ENCODE measurements at places on chromosomes 5 and 9.

- no peak for DNase-seq
Measured at GRCh38 chr5:148816357-148816756, 10.1 kb upstream of the ADRB2 start.

- DNase-seq: peak; percentile 26
Measured at GRCh38 chr5:11656916-11657315, 247.3 kb downstream of the CTNND2 start.

DNA sequence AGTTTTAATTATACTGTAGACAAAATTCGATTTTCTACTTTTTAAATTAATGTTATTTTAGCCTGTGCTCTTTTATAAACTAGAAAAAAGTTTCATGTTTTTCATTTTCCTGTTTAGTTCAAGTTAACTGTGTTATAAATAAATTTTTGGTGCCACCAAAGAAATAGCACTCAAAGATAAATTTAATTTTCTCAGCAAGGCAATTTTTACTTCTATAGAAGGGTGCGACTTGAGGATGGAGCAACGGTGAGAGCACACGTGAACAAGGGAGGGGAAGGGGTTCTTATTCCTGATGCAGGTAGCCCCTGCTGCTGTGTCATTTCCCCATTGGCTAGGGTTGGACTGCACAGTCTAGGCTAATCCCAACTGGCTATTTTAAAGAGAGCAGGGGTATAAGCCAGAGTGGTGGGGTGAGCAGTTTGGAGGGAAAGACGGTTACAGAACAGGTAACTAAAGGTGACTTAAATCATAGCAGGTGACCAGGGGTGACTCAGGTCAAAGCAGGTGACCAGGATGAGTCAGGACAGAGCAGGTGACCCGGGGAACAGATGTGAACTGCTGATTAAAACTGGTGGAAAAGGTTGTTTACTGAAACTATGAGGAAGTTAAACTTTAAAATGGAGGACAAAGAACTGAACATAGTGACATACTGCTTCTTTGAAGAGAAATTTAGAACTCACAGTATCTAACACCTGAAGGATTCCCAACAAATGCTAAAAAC is 104.6 kb upstream of the GPBP1 start:
- no peak for DNase-seq

- peak; percentile 86 for DNase-seq
Measured at GRCh38 chr5:172123269-172123692, 64.7 kb downstream of the STK10 start.

DNA sequence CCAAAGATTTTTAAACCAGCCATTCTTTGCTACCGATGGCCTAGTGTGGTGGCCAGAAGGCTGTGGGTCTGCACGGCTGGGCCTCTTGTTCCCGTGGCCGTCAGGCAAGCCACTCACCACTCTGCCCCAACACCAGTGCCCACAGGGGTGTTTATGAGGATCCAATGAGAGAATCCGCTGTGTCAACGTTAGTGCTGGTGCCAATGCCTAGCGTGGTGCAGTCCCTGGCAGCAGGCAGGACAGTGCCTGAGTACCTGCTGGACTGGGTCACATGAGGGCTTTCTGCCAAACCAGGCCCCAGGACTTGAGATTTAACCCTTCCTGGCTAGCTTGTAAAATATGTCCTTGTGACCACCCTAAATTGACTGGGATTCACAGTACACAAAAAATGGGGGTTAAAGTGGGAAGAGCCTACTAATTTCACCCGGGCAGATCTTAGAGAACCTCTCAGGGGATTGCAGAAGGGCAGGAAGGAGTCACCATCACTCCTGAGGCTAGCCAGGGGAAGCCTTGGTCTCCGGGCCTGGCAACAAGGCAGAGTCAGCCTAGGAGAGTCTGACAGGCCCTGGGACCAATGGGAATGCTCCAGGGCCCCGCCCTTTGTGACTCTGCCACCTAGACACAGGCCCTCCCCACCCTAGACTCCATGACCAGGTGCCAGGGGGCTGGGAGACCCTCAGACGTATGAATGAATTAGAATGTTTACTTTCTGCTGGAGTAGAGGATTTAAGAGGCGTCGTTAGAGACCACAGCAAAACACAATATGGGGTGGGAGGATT is 63.2 kb upstream of the FSTL4 start:
- peak; percentile 38 for DNase-seq

- DNase-seq: no peak
Measured at GRCh38 chr5:68248896-68249295, 33.3 kb downstream of the PIK3R1 start.

DNA sequence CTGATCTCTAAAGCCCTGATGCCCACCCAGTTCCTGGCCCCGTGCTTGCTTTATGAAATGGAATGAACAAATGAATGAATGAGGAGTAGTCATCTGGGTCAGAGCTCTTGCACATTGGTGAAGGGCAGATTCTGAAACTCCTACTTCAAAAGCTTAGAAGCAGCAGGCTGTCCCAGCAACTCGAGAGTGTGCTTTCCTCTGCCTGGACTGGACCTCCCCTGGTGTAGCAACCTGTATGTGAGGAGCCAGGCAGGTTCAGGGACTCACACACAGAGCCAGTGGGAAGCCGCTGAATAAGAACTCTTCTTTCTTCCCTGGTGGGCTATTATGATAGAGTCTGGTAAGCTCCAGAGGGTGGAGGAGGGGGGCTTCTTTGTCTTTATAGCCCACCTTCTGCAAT is 396.4 kb downstream of the CDK5RAP2 start:
- peak; percentile 31 for DNase-seq

Data from cerebellar cortex (tissue), 1 donor.